ENCODE measurements at places on chromosomes 7 and 10.

DNA sequence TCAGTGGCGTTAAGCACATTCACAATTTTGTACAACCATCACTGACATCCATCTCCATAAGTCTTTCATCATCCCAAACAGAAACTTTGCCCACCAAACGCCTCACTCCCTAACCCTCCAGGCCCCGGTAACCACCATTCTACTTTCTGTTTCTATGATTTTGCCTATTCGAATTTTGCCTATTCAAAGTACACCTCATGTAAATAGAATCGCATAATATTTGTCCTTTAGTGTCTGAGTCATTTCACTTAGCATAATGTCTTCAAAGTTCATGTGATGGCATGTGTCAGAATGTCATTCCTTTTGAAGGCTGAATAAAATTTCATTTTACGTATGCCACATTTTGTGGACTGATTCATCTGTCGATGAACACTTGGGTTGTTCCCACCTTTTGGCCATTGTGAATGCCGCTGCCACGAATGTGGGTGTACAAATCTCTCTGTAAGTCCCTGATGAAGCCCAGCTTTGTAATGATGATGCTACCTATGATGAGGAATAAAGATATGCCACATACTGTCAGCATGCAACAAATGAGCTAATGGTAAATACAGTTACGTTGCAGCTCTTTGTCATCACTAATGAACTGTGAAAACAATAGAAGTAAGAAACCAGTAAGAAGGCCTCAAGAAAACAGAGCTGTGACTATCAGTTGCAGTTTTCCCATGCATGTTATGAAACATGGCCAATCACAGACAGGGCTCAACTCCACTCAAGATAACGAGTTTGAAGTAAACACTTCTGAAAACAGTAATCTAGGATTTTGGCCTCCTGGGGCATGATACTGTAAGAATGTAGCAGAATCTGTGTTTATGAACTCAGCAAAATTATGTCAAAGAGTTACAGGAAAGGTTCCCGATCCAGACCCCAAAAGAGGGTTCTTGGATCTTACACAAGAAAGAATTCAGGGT, 120.0 kb downstream of the ADAM12 start:
- DNase-seq, result no peak

DNA sequence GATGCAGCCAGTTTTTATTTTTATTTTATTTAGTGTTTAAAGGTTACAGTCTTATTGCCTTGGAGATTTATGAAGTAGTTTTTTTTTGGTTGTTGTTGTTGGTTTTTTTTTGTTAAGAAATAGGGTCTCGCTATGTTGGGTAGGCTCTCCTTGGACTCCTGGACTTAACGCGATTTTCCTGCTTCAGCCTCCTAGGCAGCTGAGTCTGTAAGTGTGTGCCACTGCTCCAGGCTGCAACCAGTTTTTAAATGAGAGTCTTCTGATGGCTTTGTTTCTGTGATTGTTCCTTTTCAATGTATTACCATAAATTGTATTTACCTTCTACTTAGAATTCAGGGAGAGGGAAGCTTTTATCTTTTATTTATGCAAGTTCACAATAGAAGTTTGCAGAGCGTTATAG, 62.8 kb downstream of the BICC1 start:
- DNase-seq, result no peak

DNA sequence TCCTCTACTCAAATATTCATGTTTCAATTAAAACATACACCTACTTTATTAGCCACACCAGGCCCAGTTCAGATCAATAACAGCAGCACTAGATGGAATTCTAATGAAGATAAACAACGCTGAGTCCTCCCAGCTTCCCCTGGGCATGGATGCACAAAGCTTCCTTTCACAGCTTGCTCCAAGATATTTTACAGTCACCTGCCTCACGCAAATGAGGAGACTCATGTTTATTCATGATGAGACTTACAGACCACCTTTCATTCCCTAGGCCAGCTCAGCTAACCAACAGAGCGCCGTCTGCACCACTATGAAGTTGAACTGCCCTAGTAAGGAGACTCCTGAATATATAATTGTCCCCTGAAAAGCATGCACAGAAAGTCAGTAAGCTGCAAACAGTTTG, 283.0 kb upstream of the AOAH start:
- no peak for DNase-seq

GRCh38 chr10:110058212-110058611, 50.4 kb downstream of the ADD3 start:
- no peak for DNase-seq

GRCh38 chr7:135160858-135161653, 9.5 kb downstream of the CYREN start:
- peak; percentile 90 for DNase-seq

DNA sequence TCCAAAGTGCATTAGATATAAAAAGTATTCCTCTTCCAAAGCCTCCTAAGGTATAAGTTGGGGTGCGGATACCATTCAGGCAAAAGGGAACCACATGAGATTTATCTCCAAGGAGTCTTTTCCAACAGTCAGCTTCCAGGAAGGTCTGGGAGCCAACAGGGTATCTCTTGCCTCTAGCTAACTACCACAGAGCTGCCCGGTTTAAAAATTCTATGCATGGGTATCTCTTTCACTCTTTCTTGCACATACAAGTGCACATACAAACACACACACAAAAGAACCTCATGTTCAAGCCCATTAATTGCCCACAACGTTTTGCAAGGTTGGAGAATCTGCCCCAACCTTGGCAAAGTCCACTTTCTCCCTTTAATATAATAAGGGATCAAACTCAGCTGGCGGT, 80.7 kb downstream of the CDK6 start:
- DNase-seq, result no peak

DNA sequence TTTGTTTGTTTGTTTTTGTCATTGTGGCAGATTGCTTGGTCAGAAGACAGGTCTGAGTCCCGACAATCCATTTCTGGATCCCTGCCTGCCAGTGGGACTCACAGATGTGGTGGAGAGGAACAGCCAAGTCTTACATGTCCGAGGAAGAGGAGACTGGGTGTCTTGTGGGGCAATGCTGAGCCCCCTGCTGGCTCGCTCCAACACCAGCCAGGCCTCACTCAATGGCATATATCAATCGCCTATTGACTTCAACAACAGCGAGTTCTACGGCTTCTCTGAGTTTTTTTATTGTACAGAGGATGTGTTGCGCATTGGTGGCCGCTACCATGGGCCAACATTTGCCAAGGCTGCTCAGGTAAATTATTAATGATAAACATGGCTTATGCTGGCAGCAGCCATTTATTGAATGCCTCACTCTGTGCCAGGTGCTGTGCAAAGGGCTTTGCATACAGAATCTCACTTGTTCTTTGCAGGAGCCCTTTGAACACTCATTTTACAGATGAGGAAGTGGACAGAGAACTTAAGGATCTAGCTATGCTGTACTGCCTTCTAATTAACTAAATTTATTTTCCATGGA, 33.3 kb downstream of the COX15 start:
- peak; percentile 37 for DNase-seq

All from NB4 (cell line).